GM10248 (cell line): ENCODE measurements at places on chromosomes 2 and 18.

GRCh38 chr18:22912835-22913234 lies 20.3 kb upstream of the RBBP8 start:
- no peak for DNase-seq

DNA sequence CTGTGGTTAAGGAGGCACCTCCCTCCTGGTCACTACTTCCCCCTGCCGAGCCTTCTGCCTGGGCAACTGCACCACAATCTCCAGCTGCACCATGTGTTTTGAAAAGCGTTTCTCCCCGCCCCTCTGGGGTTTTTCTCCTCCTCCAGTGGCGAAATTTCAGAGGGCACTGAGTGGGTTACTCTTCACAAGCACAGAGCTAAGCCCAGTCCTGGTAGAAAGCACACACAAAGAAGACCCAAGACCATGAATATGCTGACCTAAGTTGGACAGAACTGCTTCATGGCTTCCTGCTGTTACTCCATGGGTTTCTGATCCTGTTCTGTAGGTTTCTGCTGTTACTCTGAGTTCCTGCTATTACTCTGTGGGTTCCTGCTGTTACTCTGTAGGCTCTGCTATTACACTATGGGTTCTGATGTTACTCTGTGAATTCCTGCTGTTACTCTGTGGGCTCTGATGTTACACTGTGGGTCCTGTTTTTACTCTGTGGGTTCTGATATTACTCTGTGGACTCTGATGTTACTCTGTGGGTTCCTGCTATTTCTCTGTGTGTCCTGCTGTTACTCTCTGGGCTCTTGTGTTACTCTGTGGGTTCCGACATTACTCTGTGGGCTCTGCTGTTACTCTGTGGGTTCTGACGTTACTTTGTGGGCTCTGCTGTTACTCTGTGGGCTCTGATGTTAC lies 216.6 kb downstream of the RTP5 start:
- DNase-seq, result no peak

DNA sequence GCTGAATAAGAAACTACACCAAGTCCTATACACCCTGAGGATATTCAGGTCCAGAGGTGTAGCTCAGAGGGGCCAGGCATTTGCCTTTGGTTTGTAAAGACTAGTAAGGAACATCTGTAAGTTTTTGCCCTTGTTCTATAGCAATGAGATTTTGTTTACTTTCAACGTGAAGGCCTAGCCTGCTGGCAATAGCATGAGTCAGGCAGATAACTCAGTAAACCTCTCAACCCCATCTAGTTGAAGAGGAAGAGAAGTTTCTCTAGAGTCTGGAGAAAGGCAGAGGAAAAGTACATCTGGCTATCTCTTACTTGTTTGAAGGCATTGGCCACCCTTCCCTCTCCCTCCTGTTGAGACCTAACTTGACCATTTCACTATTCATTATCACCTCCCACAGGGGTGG lies 70.3 kb upstream of the ZNF521 start:
- DNase-seq, result no peak

- no peak for DNase-seq
These were observed 31.2 kb downstream of the TWIST2 start for GRCh38 chr2:238879043-238879442.

- no peak for DNase-seq
These were observed 18.9 kb upstream of the PDIA6 start for GRCh38 chr2:10831400-10831985.
